H54 (cell line): ENCODE measurements at places on chromosomes 4 and X.

- no peak for DNase-seq
Measured at GRCh38 chr4:10072420-10073017, 44.1 kb downstream of the WDR1 start.

DNA sequence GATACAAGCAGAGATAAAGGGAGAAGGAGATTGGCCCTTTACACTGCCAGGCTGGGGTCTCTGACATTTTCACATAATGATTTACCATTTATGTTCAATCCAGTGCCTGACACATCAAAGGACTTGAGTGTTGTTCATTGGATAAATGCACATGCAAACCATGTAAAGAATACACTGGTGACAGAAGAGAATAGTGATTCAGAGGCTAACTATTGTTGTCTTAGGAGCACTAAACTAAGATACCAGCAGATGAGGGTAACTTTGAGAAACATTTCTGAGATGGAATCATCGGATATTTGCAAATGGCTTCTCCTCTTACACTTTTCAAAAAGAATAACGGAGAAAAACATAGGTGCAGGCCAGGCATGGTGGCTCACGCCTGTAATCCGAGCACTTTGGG, 67.3 kb upstream of the HHIP start:
- no peak for DNase-seq

- no peak for DNase-seq
Measured at GRCh38 chr4:187127456-187127855, 403.8 kb upstream of the FAT1 start.

DNA sequence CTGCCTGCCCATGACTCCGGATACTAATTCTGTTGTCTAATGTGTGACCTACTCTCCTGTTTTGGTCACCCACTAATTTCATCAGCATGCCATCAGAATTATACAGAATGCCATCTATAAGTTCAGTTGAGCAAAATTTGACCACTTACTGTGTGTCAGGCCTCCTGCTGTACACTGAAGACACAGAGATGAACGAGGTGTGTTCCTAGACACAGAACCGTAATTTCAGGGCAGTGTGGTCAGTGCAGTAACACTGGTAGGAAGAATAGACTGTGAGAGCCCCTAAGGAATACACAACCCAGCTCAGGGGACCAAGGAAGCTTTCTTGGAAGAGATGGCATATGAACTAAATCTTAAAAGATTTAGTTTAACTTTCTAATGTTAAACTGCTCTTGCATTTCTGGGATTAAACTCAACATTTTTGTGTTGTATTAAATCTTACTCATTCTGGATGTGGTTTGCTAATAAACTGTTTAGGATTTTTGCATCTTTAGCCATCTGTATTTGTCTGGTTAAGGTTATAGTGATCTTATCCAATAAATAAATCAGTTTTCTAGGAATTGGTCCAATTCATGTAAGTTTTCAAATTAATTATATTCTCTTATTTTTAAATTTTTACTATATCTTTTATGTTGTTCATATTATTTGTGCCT, 34.3 kb downstream of the KANTR start:
- no peak for DNase-seq

DNA sequence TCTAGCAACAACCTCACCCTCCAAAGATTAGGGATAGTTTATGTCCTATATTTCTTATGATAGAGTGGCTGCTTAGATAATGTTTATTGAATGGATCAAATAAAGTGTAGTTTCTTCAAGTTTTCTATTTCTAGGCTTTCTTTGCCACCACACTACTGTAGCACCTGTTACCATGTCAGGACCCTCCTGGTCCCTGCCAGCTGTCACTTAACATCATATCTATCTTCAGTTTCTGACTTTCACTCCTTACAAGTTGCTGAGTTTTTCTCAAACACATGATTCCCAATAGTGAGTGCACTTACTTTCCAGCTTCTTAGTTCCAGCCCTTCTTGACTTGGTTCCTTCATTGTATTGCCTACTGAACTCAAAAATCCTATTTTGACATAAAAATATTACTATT, 593.9 kb upstream of the PITX2 start:
- no peak for DNase-seq
